Muscle of arm (tissue), 14 donors: ENCODE measurements at places on chromosomes 1 and 21.
A peak's percentile ranks its signal among the peaks of the same experiment; 100 is the strongest.

GRCh38 chr1:64493831-64494230 lies 23.9 kb downstream of the CACHD1 start:
- no peak for DNase-seq

GRCh38 chr1:240854367-240854766 lies 242.4 kb upstream of the GREM2 start:
- DNase-seq: peak; percentile 15

DNA sequence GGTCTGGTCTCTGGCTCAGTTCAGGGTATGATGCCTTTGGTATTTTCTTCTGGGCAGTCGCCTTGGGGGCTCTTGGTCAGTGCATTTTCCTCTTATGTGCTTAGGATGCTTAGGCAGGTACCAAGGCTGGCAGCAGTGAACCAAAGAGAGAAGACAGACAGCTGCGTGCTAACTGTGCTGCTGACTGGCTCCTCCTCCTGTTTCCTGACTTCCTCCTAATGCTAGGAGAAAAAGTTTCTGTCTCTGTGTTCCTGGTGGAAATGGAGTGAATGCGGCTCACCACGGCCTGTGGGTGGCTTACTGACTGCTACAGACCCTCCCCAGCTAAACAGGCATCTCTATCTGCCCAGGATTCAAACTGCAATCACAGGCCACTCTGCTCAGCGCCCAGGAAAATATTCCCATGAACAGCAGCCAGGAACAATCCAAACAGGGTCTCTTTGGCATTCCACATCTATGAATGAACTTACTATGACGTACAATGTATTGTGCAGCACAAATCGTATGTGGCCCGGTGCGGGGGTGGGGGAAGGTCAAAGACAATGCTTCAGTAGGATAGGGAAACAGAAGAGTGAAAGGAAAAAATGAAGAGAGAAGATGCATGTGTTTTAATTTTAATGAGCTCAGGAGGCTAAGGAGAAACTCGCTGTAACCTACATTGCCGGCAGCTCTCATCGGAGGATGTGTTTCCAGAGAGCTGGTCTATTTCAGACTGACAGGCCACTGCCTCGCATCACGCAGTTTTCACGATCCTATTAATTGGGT lies 2.8 kb downstream of the ABCG1 start:
- DNase-seq: no peak

- DNase-seq: no peak
Observed at GRCh38 chr1:184635980-184636431, 118.7 kb downstream of the EDEM3 start.

DNA sequence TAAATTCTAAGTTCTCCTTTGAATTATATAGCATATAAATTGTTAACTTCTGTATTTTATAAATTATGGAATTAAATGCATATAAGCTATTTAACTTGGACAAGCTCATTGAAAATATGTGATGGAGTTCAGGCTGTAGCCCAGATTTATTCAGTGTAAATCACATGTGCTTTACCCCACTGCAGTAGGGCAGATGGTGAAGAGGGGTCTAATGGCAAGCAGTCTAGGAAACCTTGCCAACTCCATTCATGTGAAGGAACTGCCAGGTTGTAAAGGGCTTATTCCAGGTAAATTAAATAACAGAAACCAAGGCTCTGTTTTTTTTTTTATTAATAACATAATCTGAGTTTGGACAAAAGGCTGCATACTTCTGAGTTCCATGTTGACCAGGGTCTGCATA lies 243.2 kb downstream of the NCAM2 start:
- no peak for DNase-seq

- no peak for DNase-seq
Observed at GRCh38 chr1:231965615-231966014, 339.0 kb downstream of the DISC1 start.

DNA sequence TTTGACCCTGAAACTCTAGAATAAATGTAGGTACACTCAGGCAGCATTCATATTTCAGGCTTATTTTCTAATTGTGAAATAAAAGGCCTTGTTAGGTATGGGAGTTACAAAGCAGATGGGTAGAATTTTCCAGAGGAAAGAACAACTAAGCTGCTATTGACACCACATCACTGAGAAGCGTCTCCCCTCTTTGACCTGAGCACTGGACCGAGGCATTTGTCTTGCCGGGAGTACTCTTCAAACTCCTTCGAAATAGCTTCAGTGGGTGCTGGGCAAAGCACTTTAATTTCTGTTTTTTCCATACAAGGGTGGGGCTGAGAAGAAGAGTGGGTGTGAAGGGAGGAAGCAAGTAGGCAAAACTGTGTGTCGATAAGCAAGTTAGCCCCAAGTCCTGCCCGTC lies 36.4 kb downstream of the ABCA4 start:
- no peak for DNase-seq

- DNase-seq: no peak
Observed at GRCh38 chr1:116325922-116326321, 47.1 kb upstream of the ATP1A1 start.

- DNase-seq: no peak
Observed at GRCh38 chr1:15243275-15244043, 3.6 kb upstream of the FHAD1 start.

GRCh38 chr1:25706146-25707089 lies 89.8 kb downstream of the MAN1C1 start:
- DNase-seq: no peak

DNA sequence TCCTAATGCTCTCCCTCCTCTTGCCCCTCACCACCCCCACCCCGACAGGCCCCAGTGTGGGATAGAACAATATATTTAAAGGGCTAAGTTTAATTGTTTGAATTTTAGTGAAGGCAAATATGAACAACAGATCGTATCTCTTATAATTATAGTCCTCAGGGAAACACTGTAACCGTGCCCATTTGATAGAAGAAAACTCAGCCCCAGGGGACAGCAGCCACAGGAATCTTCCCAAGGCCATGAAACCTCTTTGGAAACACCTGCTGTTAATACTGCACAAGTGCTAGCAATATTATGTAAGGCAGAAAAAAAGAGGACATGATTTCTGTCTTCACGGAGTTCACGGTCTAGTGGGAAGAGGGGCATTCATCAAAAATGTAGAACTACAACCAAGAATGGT lies 142.2 kb downstream of the URB2 start:
- DNase-seq: no peak

- DNase-seq: no peak
Observed at GRCh38 chr21:35222541-35222941, 173.4 kb upstream of the RUNX1 start.

DNA sequence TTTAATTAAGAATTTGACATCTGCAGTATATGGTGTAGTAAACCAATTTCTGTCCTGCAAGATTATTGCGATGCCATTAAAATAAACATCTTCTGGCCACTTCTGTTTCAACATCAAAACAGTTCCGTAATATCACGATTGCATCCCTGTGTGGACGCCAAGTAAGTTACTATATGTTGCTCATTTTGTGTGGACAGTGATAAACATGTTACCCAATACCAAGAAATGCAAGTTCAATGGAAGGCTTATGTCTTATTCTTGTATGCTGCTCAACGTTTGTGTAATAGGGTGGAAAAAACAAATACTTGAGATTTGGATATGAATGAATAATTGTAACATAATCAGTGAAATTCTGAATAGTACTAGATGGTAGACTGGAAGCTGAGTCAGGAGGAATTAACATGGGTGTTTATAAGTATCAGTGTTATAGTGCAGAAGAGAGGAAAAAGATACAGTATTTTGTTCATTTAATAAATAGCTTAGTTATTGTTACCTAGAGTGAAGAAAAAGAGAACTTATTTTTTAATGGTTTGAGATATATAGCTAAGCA lies 15.2 kb downstream of the TTC3 start:
- no peak for DNase-seq

DNA sequence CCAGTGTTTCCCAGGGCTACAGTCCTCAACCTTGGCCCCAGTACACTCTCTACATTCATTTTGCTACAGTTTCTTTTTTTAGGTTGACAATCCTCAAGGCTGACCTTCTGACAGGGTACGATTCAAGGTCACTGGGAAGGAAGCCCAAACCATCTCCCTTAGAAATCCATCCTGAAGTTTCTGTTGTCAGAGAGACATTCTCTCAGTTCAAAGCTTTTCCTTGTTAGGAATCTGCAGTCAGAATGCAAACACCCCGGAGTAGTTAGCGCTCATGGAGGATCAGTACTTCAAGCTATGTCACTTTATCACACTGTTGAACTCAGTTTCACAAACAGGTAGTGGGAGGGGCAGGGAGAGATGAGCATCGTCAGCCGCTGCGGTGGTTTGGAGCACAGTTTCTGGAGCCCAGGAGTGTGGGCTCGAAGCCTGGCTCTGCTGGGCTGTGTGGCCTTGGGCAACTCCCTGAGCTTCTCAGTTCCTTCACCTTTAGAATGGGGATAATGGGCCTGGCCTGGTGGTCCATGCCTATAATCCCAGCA lies 4.2 kb downstream of the SLC2A5 start:
- DNase-seq: no peak

DNA sequence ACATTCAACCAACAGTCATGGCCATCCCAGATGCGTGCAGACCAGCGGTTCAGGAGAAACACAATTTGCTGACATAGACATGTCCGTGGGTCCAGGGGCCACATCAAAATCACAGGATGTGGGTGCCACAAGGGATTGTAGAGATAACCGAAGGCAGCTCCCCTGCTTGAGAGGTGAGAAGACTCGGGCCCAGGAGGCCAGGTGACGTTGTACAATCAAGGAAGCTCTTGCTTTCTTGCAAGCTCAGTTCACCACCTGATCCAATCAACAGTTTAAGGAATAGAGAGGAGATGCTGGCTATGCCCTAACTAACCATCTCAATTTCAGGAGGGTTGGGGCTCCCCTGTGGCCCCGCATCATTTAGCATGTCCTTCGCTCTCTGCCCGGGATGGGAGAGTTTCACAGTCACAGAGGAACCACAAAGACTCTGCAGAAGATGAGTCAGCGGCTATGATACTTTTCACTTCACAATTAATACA lies 19.5 kb downstream of the UBASH3A start:
- DNase-seq: no peak

DNA sequence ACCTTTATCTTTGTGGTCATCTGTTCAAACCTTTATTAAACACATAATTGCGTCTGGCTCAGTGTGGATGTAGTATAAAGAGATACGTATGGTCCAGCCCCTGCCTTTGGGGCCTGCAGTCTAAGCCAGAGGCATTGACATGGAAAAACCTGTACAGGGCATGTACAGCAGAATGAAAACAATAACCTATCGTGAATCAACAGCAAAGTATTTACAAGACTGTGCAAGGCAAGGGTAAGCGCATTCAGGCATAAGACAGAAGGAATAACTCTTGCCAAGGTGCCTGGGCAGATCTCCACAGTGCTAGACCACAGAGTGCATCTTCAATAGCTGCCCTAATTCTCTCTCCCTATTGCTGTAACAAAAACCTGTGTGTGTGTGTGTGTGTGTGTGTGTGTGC lies 35.5 kb downstream of the KIRREL1 start:
- DNase-seq: no peak

- DNase-seq: peak; percentile 51
Observed at GRCh38 chr1:242002510-242002909, 3.6 kb upstream of the MAP1LC3C start.

- no peak for DNase-seq
Observed at GRCh38 chr1:67241200-67241746, 66.4 kb upstream of the IL12RB2 start.

- DNase-seq: no peak
Observed at GRCh38 chr1:43689289-43689688, 18.0 kb upstream of the ST3GAL3 start.

GRCh38 chr1:154253671-154254070 lies 18.8 kb upstream of the HAX1 start:
- no peak for DNase-seq

DNA sequence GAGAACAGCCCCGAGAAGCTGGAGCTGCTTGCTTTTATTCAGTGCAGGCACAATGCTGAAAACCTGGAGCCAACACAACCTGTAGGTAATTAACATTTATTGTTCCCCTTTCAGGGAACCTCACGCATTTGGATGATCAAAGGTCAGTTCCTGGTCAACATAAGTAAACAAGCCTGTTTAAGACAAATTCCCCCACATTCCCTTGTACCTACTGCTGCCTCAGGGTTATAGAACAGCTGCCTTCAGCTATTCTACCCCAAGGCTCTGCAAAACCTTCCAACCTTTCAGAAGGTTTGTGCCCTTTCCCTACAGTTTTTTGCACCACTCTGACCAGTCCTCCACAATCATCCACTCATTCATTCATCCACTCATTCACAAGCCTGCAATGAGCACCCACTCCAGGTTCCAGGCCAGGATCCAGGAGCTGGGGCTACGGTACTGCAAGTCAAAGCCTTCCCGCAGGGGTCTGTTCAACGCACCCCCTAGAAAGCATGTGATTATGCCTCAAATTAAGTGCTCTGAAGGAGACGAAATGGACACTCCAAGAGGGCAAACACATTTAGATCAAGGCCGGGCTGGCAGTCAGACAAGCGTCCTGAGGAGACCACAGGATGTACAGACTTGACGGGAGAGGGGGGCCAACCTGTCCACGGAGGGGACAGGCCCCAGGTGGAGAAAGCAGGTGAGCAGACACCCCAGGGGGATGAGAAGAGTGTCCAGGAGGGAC lies 683.9 kb downstream of the MATN1 start:
- no peak for DNase-seq

GRCh38 chr1:248696261-248696660 lies 6.3 kb downstream of the OR14I1 start:
- DNase-seq: no peak

- no peak for DNase-seq
Observed at GRCh38 chr1:91454136-91454535, 46.5 kb upstream of the CDC7 start.

DNA sequence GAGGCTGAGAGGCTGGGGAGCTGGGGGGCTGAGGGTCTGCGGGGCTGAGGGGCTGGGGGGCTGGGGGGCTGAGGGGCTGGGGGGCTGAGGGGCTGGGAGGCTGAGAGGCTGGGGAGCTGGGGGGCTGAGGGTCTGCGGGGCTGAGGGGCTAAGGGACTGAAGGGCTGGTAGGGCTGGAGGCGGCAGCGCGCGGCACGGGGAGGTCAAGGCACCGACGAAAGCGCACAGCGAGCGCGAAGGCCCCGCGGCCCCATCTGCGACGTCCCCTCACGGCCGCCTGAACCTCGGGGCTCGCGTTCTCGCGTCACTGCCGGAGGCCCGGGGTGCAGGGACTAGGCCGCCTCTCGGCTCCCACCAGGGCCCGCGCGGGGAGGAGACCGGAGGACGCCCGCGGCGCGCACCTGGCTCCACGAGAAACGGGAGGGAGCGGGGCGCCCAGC lies 356 bp downstream of the INTS11 start:
- DNase-seq: no peak

DNA sequence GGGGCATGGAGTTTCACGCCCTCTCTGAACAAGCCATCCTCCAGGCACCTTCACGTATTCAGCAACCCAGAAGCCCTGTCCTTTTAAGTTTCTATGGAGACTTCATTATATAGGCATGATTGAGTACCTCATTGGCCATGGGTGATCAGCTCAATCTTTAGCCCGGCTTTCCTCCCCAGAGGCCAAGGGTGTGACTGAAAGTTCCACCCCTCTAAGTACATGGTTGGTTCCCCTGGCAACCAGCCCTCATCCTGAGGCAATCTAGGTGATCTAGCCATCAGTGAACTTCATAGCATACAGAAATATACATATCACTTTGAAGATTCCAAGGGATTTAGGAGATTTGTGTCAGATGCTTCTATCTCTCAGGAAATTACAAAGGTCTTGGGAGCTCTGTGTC lies 21.3 kb upstream of the DHX9 start:
- DNase-seq: no peak

GRCh38 chr1:185468626-185469025 lies 151.6 kb upstream of the IVNS1ABP start:
- no peak for DNase-seq

GRCh38 chr1:109929170-109929569 lies 18.5 kb downstream of the CSF1 start:
- no peak for DNase-seq

- no peak for DNase-seq
Observed at GRCh38 chr21:32554832-32555638, 30.3 kb downstream of the TCP10L start.
